ENCODE measurements at places on chromosomes 12 and 14. TPM values are rescaled to one million over a fixed set of nuclear protein-coding genes. Genes with fewer than 3 reads are reported as not detected.
A peak's percentile ranks its signal among the peaks of the same experiment; 100 is the strongest.

- ATAC-seq = no peak
These were observed 75.9 kb downstream of the AEBP2 start for GRCh38 chr12:19515179-19515578.

DNA sequence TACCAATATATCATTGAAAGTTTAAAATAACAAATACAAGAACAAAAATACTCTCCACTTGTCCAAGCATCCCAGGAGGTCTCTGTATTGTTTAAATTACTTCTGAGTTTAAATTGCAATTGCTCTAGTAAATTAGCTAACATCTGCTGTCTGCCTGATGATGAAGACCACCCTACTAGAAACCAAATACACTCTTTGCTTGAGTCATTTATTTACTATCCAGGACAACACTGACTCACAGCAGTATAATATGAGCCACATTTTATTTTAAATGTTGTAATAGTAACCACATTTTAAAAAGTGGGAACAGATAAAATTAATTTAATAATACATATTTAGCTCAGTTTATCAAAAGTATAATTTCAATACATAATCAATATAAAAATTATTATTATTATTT, 62.9 kb upstream of the EEA1 start:
- ATAC-seq = no peak

Gene DTX3
- total RNA-seq = 61.8 TPM

Gene LUM
- 0.15 TPM for total RNA-seq

- ATAC-seq = no peak
These were observed 103.8 kb downstream of the RFLNA start for GRCh38 chr12:124398578-124399227.

- no peak for ATAC-seq
These were observed 13.4 kb upstream of the CELA1 start for GRCh38 chr12:51359851-51360250.

DNA sequence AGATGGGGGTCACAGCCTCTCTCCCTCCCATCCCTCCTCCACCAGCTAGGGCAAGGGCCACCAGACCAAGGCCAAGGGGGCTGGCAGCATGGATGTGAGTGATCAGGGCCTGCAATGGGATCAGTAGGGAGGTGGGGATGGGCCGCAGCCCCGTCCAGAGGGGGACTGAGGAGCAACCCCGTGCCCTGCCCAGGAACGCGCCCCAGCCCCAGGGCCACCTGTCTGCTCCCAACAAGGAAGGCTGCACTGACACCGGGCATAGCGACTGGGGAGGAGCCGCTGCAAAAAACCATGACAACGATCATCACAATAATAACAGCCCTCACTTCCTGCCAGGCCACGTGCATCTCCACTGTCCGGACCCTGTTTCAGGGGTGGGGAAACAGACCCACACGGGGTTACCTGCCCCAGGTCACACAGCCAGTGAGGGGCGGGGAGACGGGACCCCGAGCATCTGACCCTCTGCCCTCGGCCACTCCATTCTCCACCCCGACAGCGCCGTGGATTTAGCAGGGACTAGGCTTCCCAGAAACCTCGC, 24.3 kb downstream of the NCOR2 start:
- peak; percentile 70 for ATAC-seq

- ATAC-seq = no peak
These were observed 7.4 kb downstream of the CLEC14A start for GRCh38 chr14:38248321-38249028.

Gene FOXM1
- total RNA-seq = 1.1 TPM

Gene ST8SIA1
- 17.6 TPM for total RNA-seq
